Regular cardiac myocyte (primary cell): ENCODE measurements at places on chromosomes 16 and 17. TPM values are rescaled to one million over a fixed set of nuclear protein-coding genes. Genes with fewer than 3 reads are reported as not detected.

The PYY gene
- total RNA-seq, result not detected in 2 replicates

The KRTAP4-6 gene
- not detected in 2 replicates for total RNA-seq

The PRSS21 gene
- 1.7 TPM in 2 replicates for total RNA-seq

The TNRC6C gene
- 2.5 and 4.2 TPM in 2 replicates for total RNA-seq

The SLC16A13 gene
- total RNA-seq, result 0.28 and 1.2 TPM in 2 replicates

The SERPINF2 gene
- total RNA-seq, result 0.19 and 0.28 TPM in 2 replicates

The CMTM1 gene
- total RNA-seq, result 2.1 and 2.5 TPM in 2 replicates

The DNAI2 gene
- not detected in 2 replicates for total RNA-seq

The HSF5 gene
- total RNA-seq, result under 0.01 TPM in 1 of 2 replicates, not detected in the other

The LLGL2 gene
- 0.56 and 0.58 TPM in 2 replicates for total RNA-seq

The RAB11FIP4 gene
- total RNA-seq, result 0.19 and 0.28 TPM in 2 replicates

The LPO gene
- total RNA-seq, result not detected in 2 replicates

The FOXJ1 gene
- total RNA-seq, result not detected in 2 replicates

The DNAH3 gene
- total RNA-seq, result not detected in 2 replicates

The SEPTIN1 gene
- not detected in 2 replicates for total RNA-seq

The IRX3 gene
- 4.2 and 4.4 TPM in 2 replicates for total RNA-seq

The SMIM36 gene
- not detected in 2 replicates for total RNA-seq

The TUBB3 gene
- 119 and 496 TPM in 2 replicates for total RNA-seq

The SLFN14 gene
- not detected in 2 replicates for total RNA-seq

The KRT15 gene
- total RNA-seq, result 0.56 and 3.5 TPM in 2 replicates

The ZNF768 gene
- total RNA-seq, result 18.0 and 19.4 TPM in 2 replicates

The SYNRG gene
- 10.1 and 12.1 TPM in 2 replicates for total RNA-seq

The CRYBA1 gene
- 0.19 TPM in 1 of 2 replicates, not detected in the other for total RNA-seq

The PLCG2 gene
- total RNA-seq, result 0.19 and 2.0 TPM in 2 replicates

The KRTAP4-9 gene
- total RNA-seq, result not detected in 2 replicates

The KRT40 gene
- total RNA-seq, result not detected in 2 replicates

The IKZF3 gene
- total RNA-seq, result under 0.01 TPM in 1 of 2 replicates, not detected in the other

The CEP295NL gene
- 1.3 and 1.4 TPM in 2 replicates for total RNA-seq

The CDH13 gene
- 51.6 and 141 TPM in 2 replicates for total RNA-seq

The ABCC12 gene
- total RNA-seq, result 0.19 and 0.56 TPM in 2 replicates

The SLC52A1 gene
- 0.28 TPM in 1 of 2 replicates, not detected in the other for total RNA-seq

The GDPD1 gene
- 0.96 and 1.7 TPM in 2 replicates for total RNA-seq

The SLC6A4 gene
- total RNA-seq, result 0.77 and 11.6 TPM in 2 replicates

The SLC38A8 gene
- total RNA-seq, result not detected in 2 replicates

The ESRP2 gene
- under 0.01 and 0.28 TPM in 2 replicates for total RNA-seq

The SEBOX gene
- not detected in 2 replicates for total RNA-seq

The ZG16 gene
- not detected in 2 replicates for total RNA-seq

The CACNG4 gene
- not detected in 2 replicates for total RNA-seq

The KLHL10 gene
- total RNA-seq, result under 0.01 and 0.28 TPM in 2 replicates

The CYGB gene
- total RNA-seq, result 25.1 and 65.4 TPM in 2 replicates

The DHRS7C gene
- total RNA-seq, result not detected in 2 replicates

The C16orf96 gene
- total RNA-seq, result under 0.01 TPM in 2 replicates

The ABCC6 gene
- total RNA-seq, result 0.19 and 1.1 TPM in 2 replicates

The PDK2 gene
- 10.2 and 11.6 TPM in 2 replicates for total RNA-seq

The TEKT1 gene
- not detected in 2 replicates for total RNA-seq

The PLXDC1 gene
- 0.19 and 1.1 TPM in 2 replicates for total RNA-seq

The GH1 gene
- not detected in 2 replicates for total RNA-seq

The ASGR1 gene
- total RNA-seq, result 0.56 and 0.58 TPM in 2 replicates

The CHAD gene
- total RNA-seq, result not detected in 2 replicates

The KRTAP9-8 gene
- total RNA-seq, result not detected in 2 replicates

The GLP2R gene
- not detected in 2 replicates for total RNA-seq

The SMTNL2 gene
- total RNA-seq, result under 0.01 TPM in 2 replicates

The ARHGDIG gene
- 0.85 TPM in 1 of 2 replicates, not detected in the other for total RNA-seq

The MT1F gene
- 0.56 and 0.96 TPM in 2 replicates for total RNA-seq

The TMC7 gene
- total RNA-seq, result 0.56 and 0.77 TPM in 2 replicates

The CLDN6 gene
- total RNA-seq, result 0.19 TPM in 1 of 2 replicates, not detected in the other
